ENCODE measurements at places on chromosomes 6 and 20.

DNA sequence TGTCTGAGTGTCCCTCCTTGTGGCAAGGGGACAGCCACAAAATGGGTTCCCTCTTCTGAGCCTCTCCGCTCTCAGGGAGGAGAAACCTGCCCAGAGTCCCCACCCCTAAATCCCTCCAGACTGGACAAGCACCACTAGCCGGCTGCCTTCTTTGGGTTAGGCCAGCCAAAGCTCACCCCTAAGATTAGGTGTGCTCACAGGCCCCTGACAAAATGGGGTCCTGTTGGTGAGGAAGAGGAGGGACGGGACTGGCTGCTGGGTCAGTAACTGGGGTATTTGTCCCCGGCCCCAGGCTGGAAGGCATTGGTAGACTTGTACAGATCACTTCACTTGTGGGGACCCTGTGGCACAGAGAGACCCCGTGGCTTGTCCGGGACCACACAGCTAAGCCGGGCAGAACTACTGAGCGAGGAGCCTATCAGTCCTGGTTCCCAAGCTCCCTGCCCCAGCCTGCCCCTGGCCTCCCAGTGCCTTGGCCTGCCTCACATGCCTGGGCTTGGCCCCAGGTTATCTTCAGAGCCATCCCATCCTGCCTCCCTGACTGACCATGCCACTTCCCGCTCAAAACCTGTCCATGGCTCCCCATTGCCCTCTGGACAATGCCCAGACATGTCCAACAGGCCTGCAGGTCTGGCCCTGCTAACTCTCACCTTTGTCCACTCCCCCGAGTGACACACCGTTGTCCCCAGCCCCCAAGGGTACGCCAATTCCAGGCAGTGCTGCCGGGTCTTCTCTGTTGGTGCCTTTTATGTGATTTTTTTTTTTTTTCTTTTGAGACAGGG, 10.5 kb upstream of the AVP start:
- DNase-seq: no peak

- DNase-seq: peak; percentile 24
These were observed 175.1 kb upstream of the JAG1 start for GRCh38 chr20:10848810-10849370.

GRCh38 chr6:109282756-109283155, 99.5 kb downstream of the CD164 start:
- no peak for DNase-seq

DNA sequence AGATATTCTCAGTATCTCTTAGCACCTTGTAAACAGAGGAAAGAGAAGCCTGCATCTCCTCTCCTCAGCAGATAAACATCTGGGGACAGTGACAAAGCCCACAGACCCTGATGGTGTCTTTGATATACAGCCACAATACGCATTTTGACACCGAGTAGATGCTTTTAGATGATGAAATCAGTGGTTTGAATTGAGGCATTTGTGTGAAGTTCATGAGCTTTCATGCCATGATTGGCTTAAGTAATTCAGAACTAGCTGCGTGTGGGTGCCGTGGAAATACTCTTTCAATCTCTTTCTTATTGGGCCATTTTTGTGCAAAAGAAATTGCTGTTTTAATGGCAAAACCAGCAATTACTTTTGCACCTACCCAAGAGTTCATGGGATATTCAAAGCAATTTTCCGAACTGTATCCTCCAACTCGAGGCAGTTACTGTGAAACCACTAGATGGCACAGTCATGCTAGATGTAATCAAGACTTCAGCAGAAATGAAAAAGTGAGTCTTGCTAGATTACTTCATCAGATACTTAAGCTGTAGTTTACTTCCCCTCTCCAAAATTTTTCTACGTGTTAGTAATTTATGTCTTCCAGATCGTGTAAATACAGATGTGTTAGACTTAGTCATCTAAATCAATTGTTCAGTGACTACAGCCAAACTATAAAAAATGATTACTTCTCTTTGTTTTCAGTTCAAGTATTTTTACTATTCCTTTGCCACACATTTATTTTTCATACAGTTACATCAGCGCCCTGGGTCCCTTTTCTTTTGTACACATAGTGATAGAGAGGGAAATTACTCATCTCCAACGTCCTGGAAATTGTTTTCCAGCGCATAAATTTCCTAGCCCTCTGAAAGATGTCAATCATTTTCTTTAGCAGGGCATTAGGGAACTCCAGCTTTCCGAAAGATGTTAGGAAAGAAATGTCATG, 49.4 kb downstream of the IYD start:
- peak; percentile 84 for DNase-seq

DNA sequence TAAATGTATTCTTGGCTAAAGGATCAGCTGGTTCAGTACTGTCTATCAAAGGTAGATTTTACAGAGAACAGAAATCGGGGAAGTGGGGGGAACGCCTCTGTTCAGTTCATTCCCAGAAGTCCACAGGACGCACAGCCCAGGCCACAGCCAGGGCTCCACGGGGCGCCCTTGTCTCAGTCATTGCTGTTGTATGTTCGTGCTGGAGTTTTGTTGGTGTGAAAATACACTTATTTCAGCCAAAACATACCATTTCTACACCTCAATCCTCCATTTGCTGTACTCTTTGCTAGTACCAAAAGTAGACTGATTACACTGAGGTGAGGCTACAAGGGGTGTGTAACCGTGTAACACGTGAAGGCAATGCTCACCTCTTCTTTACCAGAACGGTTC, 29.9 kb downstream of the TXNDC5 start:
- DNase-seq: no peak

GRCh38 chr6:140684776-140685550, 1310.5 kb upstream of the CITED2 start:
- DNase-seq: no peak

DNA sequence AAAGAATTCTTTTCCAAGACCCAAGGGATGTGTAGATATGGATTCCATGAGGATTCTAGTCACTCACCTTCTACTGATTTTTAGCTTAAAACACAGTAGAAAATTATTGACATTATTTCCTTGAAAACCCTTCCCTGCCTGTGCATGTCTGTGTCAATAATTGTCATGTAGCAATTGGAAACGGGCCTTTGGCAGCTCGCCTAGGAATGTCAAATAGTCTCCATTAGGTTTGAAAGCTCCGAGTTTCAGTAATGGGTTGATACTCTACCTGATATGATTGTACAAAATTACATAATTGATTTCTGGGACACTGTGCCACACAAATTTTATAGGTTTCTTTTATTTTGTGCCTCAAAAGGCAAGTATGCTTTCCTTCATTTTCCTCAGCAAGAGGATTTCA, 515.2 kb upstream of the ARID1B start:
- no peak for DNase-seq

DNA sequence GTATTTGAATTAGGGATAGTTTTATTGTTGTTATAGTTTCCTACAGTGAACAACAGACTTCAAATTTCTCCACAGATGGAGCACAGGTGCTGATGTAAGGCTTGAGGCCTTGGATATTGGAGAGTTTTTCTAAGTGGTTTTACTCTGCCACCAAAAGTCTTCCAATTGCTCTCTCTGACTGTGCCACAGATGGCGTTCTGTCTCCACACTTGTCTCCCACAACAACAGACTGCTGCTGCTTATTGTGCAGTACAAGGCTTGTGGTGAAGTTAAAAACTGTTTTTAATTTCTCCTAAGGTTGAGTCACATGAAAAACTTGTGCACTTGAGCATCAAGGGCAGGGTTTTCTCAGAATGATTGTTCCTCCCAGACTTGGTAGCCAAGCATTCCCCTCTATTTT, 460.9 kb upstream of the KHDRBS2 start:
- DNase-seq: no peak

- no peak for DNase-seq
These were observed 38.8 kb downstream of the SLC22A1 start for GRCh38 chr6:160160450-160160849.

DNA sequence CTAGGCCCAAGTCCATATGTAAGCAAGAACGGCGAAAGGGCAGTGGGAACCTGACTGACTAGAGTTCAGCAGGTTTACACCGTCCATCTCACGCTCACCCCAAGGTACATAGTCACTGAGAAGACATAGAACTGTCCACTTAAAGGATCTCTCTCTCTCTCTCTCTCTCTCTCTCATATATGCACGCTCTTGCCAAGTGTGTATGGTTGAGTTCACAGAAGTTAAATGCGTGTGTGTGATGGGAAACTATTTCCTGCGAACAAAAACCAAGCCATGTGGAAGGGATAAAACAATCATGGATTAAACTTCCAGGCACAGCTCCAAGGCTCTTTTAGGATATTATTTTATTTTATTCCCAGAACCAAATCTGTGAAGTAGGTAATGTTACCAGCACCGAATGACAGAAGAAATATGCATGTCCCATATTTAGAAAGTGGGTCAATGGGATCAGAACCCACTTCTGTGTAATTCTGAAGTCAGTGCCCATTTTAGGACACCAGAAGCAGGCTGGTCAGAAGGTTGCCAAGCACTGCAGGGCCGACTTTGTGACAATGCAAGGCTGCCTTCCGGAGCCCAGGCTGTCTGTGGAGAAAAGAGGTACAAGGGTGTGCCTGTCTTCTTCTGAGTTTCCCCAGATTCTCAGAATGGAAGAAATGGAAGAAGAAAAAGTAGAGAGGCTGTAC, 49.2 kb upstream of the MAP7 start:
- DNase-seq: no peak

GRCh38 chr6:166348305-166348949, 6.1 kb upstream of the SFT2D1 start:
- DNase-seq: no peak

GRCh38 chr20:63188641-63189321, 27.1 kb downstream of the YTHDF1 start:
- DNase-seq: no peak

GRCh38 chr6:9463311-9463710, 951.6 kb downstream of the TFAP2A start:
- no peak for DNase-seq

DNA sequence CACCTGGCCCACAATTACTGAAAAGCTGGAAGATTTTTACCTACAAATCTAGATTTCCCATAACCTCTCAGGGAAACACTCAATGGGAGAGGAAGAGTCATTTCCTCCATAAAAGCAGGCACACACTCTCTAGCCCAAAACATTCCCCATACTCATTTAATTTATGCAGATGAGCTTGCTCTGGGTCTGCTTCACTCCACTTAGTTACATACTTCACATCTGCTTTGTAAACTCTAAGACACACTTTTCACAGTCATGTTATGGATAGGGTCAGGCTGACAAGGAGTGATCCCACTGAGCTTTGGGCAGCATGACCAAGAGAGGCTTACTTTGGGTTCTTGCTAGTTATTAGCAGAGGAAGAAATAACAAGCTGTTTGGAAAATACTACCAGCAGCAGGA, 27.4 kb downstream of the TRPC4AP start:
- DNase-seq: no peak

GRCh38 chr20:13775867-13776266, 8.9 kb downstream of the ESF1 start:
- DNase-seq: no peak

DNA sequence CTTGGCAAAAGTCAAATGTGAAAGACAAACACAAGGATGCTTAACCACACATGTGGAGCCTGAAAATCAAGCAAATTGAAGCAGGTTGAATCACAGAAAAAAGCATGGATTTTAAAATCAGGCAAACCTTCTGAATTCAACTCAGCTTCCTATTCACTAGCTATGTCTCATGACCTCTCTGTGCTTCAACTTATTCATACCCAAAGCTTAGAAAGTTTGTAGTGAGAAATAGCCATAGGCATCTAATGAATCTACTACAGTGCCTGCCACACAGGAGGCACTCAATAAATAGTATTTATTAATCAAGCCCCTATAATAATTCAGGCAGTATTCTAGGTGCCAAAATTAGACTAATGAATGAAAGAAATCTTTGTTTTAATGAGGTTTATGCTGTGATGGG, 112.2 kb upstream of the TNFAIP3 start:
- no peak for DNase-seq

DNA sequence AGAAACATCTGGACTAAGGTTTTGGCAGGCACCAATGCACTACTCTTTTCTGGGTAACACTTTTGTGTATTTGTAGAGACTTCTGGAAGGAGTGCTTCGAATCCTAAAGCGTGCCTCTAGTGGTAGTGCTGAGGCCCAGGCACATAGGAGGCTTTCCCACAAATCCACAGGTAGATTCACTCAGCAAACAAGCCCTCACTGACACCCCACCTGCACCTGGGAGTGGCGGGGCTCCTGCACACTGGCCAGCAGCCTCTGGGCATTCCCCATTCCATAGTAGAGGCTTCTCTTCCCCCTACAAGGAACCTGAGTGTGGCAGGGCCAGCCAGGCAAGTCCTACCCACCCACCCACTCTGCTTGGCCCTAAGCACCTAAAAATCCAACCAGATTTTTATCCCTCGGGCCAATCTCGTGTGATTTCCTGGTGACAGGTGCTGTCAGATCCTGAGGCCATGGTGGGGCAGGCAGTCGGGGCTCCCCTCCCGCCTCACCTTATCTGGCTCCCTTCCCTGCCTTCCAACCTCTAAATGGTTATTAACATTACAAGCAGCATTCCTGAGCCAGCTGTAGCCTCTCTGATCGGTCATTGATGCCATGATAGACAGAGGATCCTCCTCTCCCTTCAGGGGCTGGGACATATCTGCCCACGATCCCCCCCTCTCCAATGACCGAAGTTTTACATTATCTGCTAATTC, 82.4 kb downstream of the SLC2A10 start:
- no peak for DNase-seq

GRCh38 chr6:158999154-158999665, 792 bp downstream of the RSPH3 start:
- DNase-seq: no peak

DNA sequence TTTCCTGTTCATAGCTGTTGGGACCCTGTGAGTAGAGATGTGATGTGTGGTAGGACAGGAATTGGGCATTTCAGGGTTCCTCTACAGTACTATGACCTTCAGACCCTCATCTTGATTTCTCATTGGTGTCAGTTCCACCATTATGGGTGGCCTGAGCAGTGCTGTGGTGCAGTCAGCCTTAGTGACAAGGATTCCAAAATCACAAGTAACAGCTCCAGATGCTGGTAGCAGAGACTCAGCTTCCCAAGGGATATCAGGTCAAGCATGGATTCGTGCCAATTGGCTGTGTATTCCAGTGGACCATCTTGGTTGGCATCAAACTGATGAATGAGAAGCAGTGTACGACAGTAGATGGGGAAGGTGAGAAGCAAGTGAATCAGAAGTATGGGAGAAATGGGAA, 3.8 kb downstream of the SMIM26 start:
- DNase-seq: no peak

GRCh38 chr20:22810626-22811569, 224.2 kb upstream of the SSTR4 start:
- no peak for DNase-seq

GRCh38 chr6:22651731-22652130, 82.4 kb downstream of the HDGFL1 start:
- DNase-seq: no peak

GRCh38 chr6:74976701-74977100, 229.2 kb downstream of the COL12A1 start:
- no peak for DNase-seq

DNA sequence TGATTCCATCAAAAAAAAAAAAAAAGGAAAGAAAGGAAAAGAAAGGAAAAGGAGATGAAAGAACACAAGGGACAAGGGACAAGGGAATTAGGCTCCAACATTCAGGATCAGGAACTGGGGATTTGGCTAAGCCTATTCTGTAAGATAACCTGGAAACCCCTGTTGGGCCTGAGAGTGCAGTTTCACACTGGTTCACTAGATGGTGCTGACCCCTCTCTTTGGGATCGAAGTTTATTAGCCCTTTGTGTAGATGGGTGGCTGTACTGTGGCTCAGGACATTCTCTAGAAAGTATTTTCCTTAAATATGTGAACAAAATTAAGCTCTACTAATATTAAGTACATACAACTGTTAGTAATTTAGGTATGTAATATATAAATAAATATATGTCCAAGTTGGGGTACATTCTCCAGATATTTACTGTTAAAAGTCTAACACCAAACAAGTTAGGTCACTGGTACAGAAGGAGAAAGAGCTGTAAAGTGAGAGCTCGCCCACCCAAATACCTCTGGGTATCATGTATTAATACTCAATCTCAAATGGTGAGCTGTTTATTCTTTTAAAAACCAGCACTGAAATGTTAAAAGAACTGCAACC, 6.3 kb downstream of the OR2A4 start:
- DNase-seq: peak; percentile 52

Measured in NCI-H460 (cell line).